ENCODE measurements at places on chromosomes 3 and 15.

GRCh38 chr3:42353631-42354030 is 56.8 kb downstream of the LYZL4 start:
- no peak for DNase-seq

DNA sequence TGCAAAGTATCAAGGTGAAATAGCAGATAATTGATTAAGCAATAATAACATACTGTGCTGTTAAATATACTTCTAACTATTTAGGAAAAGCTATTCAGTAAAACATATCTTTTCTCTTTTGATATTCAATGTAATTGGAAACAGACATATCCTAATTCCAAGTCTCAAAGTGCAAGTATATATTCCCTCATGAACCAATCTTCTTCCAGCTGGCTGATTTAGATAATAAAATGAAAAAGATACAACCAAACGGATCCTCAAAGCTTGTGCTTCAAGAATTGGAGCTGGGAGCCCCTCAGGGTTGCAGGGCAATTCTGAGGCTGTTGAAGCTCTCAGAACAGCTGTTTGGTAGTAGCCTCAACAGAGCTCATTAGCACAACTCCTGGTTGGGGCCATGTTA is 236.6 kb downstream of the ZIC1 start:
- no peak for DNase-seq

GRCh38 chr3:194871864-194872668 is 186.4 kb downstream of the FAM43A start:
- DNase-seq = peak; percentile 58

DNA sequence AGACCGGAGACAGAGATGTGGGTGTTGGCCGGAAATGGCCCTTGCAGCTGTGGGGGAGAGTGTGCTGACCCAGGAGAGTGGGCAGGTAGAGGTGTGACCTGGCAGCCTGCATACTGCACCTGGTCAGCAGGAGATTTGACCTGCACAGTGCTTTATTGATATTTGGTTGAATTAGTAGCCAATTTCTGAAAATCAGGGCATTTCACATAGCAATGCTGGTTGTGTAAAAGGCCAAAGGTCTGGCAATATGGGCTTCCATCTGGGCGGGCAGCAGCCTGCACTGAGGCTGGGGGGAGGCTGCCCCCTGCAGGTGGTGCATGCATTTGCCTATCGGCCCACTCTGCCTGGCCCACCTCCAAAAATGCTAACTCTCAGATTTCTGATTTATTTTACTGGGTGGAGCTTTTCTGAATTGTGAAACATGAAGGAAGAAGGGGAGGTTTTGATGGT is 9.4 kb upstream of the MGLL start:
- no peak for DNase-seq

DNA sequence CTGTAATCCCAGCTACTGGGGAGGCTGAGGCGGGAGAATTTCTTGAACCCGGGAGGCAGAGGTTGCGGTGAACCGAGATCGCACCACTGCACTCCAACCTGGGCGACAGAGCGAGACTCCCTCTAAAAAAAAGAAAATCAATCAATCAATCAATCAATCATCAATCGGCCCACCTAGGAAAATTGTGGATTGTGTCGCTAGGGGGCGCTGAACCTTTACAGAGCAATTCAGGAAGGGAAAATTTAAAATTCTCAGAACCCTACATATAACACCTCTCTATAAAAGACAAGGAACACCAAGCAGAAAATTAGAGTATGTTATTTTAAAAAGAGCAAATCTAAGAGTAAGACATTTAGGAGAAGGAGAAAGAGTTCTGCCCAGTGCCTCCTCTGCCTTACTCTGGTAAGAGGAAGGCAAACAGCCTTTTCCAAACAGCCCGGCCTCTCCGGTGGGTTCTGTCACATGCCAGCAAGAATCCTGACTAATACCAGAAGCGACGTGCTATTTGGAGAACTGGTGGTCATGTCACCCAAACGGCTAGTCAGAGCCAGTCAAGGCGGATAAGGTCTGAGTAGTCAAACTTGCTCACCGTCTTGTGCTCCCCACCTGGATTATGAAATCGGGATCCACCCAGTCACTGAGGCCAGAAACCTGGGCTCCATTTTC is 22.3 kb upstream of the SMCO1 start:
- peak; percentile 9 for DNase-seq

DNA sequence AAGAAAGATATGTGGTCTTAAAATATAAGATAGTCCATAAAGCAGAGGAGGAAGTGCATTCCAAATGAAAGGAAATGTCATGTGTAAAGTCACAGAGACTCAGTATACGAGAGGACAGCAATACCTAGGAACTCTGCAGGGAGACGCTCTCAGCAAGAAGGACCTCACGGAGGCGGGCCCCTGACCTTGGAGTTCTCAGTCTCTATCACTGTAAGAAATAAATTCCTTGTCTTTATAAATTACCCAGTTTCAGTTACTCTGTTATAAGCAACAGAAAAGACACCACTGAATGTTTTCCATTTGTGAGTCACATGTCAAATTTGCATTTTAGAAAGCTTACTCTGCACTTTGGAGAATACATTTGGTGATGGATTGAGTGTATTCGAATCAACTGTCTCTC is 140.6 kb downstream of the GBE1 start:
- no peak for DNase-seq

GRCh38 chr3:101851072-101851770 is 1.9 kb downstream of the NFKBIZ start:
- DNase-seq = no peak

DNA sequence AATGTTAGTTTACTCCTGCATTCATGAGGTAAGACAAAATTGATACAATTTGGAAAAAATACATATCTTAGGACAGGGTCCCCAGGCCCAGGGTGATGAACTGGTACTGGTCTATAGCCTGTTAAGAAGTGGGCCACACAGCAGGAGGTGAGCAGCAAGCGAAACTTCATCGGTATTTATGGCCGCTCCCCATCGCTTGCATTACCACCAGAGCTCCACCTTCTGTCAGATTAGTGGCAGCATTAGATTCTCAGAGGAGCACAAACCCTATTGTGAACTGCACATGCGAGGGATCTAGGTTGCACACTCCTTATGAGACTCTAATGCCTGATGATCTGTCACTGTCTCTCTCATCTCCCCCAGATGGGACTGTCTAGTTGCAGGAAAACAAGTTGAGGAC is 880.6 kb downstream of the MCTP2 start:
- no peak for DNase-seq

GRCh38 chr15:42218953-42219592 is 11.0 kb upstream of the VPS39 start:
- no peak for DNase-seq

DNA sequence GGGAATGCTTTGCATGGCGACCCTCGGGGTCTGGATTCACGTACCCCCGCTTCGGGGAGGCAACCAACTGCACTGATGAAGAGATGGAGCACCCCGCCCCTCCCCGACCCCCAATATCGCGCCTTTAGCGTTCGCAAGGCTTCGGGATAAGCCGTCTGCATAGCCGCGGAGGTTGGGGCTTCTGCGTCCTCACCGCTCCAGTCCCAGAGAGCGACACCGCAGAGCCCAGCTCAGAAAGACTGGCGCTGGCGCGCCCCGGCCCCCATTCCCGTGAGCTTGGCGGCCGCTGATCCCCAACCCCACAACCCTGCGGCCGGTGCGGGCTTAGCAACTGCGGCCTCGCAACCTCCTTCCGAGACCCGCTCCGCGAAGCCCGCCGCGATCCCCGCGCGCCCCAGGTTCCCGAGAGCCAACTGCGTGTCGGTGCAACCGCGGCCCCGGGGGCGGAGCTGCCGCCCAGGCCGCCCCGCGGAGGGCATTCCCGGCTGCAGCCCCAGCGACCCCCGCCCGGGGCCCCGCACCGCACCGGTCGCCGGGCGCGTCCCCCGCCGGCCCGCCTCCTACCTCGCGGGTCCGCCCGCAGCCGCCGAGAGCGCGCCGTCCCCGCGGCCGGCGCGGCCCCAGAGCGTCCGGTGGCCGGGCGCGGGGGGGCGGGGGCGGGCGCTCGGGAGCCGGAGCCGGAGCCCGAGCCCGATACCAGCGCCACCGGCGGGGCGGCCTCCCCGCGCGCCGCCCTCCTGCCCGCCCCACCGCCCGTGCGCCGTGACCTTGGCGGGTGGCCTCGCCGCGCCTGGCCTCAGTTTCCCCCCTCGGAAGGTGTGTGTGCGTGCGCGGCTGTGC is 79.5 kb downstream of the IQSEC1 start:
- peak; percentile 73 for DNase-seq

DNA sequence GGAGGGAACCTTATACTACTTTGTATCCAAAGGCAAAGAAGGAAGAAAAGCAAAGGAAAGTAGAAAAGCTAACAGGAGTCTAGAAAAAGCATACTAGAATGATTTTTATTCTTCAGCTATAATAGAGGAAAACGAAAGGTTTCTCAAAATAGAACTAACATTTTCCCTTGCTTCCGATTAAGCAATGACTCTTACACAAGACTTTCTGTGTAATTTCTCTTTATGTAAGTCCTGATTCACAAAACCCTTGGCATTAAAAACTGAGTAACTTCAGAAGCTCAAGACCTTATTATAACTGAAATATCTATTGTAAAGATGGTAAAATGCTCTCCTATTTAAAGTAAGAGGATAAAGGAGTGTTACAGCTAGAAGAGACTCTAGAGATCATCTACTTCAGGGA is 97.4 kb downstream of the DTWD1 start:
- DNase-seq = no peak

DNA sequence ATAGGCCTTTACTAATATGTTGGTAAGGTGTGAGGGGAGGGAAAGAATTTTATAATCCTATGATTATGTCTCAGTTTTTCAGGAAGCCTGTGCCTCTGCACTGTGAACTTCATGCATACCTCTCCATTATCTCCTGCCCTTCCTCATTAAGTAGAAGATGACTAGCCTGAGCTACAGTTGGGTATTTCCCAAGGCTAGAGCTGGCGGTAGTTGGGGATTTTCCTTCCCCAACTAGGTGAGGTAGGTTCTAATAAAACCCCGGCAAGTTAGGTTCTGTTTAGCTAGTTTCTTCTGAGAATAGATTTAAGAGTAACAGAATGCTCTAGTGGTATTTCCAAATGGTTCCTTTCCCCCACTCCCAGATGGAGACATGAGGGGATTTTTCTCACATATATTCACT is 414.5 kb downstream of the GRM7 start:
- DNase-seq = no peak

DNA sequence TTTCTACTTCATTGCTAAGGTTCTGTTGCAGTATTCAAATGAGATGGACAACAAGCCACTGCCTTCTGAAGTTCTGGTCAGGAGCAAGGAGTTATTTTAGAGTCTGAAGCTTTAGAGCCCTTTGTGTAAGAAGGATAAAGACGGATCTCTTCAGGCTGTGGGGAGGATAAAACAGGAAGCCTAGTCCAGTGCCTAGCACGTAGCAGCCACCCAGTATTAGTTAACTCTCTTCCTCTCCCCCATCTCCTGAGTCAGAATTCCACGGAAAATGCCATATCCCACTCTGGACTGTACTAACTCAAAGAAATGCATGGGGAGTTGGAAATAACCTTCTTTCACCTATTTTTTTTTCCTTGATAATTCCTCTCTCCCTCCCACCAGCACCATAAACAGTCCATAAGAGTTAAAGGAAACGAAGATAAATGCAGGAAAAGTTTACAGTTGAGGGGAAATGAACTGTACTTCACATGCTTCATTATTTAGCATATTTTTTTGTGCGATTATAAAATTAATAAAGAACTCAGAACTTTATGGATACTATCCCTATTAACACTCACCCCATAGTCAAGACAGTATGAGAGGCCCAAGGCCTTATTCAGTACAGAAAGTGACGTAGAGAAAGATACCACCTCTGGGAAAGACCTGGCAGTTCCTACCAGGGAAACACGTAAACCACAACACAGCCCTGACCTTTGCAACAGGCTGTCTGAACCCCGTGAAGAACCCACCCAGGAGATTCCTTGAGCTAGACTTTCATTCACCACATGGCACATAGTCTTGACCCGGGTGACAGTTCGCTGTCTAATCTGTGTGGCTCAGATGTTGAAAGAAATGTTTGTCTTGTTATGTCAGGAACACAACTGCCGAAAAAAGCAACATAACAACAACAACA is 9.2 kb downstream of the IGF2BP2 start:
- no peak for DNase-seq

GRCh38 chr3:64650715-64651114 is 37.1 kb downstream of the ADAMTS9 start:
- no peak for DNase-seq

GRCh38 chr3:131503320-131503635 is 507 bp upstream of the MRPL3 start:
- no peak for DNase-seq

DNA sequence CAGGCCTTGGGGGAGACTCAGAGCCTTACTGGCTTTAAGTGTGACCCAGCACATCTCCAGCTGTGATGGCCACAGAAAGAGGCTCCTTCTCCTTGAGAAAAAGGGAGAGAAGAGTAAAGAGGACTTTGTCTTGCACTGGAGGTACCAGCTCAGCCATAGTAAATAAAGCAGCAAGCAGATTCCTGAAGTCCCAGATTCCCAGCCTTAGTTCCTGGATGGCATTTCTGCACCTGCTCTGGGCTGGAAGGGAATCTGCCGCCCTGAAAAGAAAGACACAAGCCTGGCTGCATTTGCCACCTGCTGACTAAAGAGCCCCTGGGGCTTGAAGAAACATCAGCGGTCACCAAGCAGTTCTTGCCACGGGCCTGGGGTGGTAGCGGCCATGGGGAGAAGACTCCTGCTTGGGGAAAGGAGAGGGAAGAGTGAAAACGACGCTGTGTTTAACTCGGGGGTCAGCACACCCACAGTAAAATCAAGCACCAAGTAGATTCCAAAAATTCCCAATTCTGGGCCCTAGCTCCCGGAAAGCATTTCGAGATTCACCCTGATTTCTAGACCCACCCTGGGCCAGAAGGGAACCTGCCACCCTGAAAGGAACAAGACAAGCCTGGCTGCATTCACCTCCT is 24.2 kb upstream of the TNK2 start:
- no peak for DNase-seq

DNA sequence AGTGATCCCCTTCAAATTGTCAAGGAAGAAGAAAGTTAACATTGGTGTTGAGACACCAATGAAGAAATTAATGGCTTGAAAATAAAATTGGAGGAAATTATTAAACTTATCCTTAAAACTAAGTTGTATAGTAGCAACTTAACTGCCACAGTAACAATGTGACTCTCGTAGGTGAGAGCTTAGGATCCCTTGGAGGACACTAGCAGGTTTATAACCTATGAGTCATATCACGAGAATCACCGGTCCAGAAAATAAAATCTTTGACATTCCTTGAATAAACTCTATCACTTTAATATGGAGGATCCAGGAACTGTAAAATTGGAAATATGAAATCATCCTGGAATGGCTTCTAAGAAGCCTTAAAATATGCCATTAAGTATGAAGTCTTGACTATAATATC is 2.1 kb downstream of the GHSR start:
- no peak for DNase-seq

GRCh38 chr3:98367464-98368246 is 14.0 kb downstream of the OR5K4 start:
- no peak for DNase-seq
